ENCODE measurements at places on chromosomes 6 and 20.
A peak's percentile ranks its signal among the peaks of the same experiment; 100 is the strongest.

DNA sequence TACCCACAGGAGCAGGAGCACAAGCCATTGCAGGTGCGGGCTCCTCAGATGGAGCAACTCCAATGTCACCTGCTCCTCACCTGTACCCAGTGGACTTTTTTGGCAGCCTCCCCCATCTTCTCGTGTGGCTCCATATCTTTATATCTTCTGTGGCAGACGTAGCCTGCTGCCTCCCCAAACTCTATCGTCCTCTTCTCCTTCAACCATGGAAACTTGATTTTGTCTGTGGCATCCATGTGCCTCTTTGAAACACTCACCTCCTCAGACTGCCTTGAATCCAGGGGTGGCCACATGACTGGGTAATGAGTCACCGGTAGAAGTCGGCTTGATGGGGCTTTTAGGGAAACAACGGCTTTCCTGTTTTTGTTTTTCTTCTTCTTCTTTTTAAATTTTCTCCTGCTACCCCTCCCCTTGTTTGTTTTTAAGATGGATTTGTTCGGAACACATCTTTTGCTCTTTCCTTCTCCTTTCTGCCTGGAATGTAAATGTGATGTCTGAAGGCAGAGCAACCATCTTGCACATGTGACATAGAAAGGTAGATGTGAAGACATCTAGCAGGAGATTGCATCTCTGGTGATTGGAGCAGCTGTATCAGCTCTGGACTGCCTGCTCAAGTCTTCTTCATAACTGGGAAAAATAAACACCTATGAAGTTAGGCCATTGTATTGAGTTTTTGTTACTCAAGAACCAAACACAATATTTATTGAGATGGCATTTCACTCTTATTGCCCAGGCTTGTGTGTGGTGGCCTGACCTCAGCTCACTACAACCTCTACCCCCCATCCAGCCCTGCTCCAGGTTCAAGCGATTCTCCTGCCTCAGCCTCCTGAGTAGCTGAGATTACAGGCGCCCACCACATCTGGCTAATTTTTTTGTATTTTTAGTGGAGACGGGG lies 69.9 kb upstream of the DDR1 start:
- DNase-seq, result peak; percentile 38

DNA sequence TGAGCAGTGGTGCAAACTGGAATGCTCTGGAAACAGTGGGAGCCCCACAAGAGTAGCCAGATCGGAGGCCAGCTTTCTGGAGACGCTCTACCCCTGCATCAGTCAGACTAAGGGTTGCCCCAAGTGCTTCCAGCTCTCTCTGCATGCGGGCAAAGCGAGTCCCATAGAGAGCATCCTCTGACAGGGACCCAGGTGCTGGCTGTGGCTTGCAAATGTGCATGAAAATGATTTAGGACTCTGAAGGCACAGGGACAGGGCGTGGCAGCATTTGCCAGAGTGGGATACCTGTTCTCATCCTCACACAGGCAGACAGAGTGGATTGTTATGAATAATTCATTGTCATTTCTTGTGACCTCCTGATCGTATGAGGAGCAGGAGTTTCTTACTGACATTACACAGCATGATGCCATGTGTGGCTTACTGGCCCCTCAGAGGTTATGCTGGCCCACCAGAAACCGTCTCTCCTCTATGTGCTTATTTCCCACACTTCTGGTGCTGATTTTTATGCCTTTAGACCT lies 10.3 kb downstream of the RIN2 start:
- no peak for DNase-seq

- no peak for DNase-seq
Measured at GRCh38 chr6:162153120-162153519, 574.4 kb downstream of the PRKN start.

GRCh38 chr20:38997622-38998021 lies 35.5 kb downstream of the DHX35 start:
- no peak for DNase-seq

DNA sequence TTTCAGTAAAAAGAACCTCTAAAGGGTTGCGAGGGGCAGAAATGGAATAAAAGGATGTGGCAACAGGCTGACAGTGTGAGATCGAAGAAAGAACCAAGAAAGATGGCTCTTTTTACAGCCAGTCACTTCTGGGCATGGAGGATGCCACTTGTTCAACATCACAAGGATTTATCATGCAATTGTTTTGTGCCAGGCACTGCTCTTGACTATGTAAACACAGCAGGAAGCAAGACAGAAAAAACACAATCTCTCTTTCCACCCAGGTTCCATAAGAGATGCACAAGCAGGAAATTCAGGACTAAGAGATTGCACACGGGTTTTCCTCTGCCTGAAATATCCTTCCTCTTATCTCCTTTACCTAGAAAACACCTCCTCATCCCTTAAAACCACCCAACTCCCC lies 38.0 kb downstream of the FOXA2 start:
- no peak for DNase-seq

GRCh38 chr20:14616003-14616402 lies 278.6 kb upstream of the FLRT3 start:
- no peak for DNase-seq

DNA sequence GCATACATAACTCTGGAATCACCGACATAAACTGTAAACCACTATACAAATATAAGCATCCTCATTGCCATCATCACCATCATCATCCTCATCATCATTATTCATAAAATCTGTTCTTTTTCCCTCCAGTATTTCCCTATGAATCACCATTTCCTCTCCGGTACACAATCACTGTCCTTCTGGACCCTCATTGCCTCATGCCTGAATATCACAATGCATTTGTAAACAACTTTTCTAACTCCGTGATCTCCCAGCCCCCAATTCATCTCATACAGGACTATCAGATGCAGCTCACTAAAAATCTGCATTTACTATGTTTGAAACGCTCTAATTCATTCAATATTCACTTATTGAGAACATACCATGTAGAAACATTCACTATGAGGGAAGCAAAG lies 339.7 kb downstream of the TBC1D32 start:
- no peak for DNase-seq

GRCh38 chr20:10853176-10853575 lies 179.4 kb upstream of the JAG1 start:
- DNase-seq, result no peak

- DNase-seq, result no peak
Measured at GRCh38 chr6:164243949-164244348, 829.4 kb downstream of the QKI start.

- no peak for DNase-seq
Measured at GRCh38 chr20:2633381-2633780, 19.1 kb upstream of the NOP56 start.

DNA sequence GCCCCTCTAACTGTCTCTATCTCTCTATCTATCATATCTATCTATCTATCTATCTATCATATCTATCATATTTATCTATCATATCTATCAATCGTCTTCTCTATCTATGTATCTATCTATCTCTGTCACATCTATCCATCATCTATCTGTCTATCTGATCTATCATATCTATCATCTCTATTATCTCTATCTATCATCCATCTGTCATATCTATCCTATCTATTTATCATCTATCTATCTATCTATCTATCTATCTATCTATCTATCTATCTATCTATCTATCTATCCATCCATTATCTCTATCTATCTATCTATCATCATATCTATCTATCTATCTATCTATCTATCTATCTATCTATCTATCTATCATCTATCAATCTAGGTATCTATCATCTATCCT lies 638.0 kb downstream of the DHX35 start:
- DNase-seq, result no peak

GRCh38 chr6:15280028-15280427 lies 34.2 kb downstream of the JARID2 start:
- DNase-seq, result no peak

DNA sequence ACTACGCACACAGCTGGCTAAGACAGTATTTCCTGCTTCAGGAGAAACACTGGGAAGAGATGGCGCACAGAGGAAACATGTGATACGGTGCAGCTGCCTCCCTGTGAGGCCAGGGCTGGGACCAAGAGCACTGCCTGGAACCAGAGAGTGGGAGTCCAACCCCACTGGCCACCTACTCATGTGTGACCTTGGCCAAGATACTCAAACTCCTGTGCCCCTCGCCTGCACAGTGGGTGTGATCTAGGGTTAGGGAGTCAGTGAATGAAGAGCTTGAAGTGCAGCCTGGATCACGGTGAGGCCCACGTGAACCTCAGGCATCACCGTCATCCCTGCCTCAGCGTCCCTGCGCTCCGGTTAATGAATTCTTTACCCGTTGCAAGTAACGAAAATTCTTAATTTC lies 41.7 kb upstream of the MPC1 start:
- DNase-seq, result peak; percentile 38

DNA sequence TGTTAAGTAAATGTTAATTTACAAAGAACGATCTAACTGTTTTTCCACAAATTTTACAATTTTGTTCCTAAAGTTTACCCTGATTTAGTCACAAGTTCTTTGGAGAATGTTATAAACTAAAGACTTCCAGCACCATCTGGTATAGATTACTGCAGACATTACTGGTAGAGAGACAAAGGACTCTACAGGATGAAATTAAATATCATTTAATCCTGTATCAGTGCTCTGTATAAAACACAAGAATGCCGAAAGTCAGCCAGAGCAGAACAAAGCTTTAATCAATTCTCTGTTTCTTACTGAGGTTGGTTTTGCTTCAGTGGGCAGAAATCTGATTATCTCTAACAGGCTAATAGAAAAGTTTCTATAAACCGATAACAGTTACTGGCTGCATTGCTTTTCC lies 763.6 kb downstream of the TENT5A start:
- DNase-seq, result no peak

DNA sequence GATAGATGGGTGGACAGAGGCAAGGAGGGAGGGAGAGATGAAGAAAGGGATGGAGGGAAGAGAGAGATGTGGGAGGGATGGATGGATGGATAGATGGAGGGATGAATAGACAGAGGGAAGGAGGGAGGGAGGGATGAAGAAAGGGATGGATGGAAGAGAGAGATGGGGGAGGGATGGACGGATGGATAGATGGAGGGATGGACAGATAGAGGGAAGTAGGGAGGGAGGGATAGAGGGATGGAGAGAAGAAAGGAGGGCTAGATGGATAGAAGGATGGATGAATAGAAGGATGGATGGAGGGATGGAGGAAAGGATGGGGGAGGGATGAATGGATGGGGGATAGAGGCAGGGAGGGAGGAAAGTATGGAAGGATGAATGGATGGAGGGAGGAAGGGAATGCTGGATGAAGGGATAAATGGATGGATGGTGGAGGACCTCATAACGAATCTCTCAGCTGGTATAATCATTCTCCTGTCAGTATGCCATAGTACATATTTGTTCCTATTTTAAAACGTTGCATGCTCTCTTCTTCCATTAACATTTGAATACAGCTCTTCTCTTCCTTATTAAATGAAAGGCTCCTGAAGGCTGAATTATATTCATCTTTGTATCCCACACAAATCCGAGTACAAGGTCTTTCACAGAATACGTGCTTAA lies 136.4 kb downstream of the HIVEP2 start:
- DNase-seq, result no peak

DNA sequence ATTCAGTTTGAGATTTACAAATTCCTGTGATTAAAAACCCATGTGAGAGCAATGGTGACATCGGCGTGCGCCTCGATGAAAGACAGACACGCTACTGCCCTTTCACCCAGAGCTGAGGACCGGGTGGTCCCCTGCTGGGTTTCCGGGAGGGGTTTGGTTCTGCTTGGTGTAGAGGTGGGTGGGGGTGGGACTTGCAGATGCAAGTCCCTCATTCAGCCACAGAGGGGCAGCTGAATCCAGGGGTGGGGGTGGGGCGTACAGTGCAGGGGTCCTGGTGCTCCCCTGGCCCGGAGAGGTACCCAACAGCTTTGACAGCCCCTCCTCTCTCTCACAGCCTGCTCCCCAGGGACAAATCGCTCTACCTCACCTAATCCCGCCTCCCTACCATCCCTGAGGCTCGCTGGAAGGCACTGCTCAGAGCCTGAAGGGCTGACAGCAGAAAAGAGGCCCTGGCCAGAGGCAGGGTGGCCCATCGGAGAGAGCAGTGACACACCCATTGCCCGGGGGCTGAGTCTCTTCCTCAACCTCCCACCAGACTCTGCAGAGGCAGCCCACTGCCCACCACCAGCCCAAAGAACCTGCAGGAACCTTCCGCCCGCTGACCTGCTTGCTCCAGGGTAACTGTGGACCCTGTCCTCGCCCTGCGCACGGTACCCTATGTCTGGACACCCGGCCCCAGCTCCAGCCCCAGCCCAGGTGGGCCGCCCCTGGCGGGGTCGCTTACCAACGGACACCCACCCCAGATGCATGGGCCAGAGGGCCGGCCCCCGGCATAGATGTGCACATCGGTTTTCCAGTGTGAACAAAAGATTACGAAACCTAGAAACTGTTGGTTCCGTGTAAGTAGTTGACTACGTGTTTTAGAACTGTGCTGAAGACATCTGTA lies 118.4 kb downstream of the JPH2 start:
- no peak for DNase-seq

DNA sequence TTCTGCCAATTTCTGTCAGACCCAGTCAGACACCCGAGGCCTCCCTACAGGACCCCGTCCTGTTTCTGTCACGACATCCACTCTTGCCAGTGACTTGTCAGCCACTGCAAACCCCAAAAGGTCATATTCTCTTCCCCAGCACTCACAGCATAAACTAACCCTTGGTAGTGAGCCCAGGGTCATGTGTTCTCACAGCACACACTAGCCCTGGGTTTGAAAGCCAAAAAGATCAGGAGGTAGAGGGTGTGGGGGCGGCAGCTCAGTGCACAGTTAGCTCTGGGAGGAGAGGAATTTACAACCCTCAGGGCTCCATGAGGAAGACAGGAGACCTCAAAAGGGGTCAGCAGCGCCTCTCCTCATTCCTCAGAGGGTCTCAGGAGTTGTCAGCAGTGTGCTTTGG lies 9.9 kb upstream of the SNX9 start:
- no peak for DNase-seq

DNA sequence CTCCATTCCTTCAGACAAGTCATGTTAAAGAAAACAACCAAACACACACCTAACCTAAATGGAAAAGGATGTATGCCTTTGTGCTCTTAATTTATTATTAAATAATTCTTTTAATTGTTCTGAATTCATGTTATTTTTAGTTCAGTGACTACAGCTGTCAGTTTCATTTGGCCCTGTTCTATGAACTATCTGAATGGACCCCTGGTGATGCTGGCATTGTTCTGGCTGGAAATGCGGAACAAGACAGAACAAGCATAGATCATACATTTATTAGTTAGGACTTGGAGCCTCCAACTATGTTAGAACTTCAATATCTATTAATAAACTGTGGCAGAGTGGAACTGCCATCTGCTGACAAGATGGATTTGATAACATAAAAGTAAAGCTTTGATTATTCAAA lies 5.7 kb downstream of the MAP3K7 start:
- DNase-seq, result no peak
